Progenitor cell of endocrine pancreas (in vitro differentiated cells): ENCODE measurements at places on chromosomes 4 and X.
A peak's percentile ranks its signal among the peaks of the same experiment; 100 is the strongest.

DNA sequence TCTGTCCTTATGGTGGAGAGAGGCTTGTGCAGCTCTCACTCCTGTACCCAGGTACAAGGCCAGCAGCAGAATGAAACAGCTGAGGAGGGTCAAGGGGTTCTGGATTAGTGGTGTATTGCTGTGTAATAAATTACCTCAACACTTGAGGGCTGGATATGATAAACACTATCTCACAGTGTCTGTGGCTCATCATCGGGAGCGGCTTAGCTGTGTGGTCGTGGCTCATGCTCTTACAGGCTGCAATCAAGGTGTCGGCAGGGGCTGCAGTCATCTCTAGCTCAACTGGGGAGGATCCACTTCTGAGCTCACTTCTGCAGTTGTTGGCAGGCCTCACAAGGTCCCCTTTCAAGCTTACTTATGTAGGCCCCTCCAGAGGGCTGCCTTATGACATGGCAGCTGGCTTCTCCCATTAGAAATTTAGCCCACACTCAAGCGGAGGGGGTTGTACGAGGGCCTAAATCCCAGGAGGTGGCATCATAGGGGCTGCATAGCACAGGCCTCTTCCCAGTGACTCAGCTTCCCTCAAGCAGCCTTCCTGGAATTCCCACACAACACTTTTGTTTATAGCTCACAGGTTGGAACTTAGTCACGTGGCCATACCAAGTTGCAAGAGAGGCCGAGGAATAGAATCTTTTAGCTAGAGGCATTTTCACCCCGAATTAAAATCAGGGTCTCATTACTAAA lies 148.2 kb upstream of the RPS6KA3 start:
- no peak for DNase-seq

DNA sequence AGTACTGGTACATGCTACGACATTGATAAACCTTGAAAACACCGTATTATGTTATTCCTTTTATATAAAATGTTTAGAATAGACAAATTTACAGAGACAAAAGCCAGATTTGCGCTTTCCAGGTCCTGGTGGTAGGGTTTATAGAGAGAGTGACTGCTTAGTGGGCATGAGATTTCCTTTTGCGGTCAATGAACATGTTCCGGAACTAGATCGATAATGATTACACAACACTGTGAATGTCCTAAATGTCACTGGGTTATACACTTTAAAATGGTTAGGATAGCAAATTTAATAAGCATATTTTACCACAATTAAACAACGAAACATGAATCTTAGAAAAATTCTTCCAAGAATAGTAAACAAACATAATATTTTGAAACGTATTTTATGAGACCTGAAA lies 77.3 kb downstream of the MAGEA10 start:
- no peak for DNase-seq

DNA sequence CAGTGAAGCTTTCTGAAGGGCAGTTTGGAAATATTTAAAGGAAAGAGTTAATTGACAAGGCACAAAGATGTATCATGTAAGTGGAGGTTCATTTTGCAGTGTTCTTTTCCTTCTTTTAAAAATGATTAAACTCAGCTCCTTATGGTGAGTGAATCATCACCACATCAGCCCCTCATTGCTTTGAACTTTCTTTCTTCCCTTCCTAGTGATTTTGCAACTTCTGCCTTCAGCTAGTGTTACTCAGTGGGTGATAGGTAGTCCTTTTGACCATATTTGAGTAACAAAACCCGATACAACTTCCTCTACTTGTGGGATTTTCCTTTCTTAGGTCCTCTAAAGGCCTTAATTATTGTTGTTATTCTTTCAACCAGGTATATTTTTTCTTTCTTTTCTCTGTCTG lies 8.2 kb downstream of the ZCCHC4 start:
- no peak for DNase-seq

DNA sequence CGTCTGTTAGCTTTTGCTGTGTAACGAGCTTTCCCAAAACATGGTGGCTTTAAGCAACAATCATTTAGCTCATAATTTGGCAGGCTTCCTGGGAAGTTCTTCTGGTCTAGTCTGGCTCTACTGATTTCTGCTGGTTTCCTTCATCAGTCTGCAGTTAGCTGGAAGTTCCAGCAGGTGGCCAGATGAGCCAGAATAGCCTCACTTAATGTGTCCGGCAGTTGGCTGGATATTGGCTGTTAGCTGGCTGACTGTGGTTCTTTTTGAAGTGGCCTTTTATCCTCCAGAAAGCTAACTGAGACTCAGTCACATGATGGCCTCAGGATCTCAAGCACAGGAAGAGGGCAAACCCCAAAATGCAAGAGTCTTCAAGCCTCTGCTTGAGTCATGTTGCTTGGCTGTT lies 34.9 kb downstream of the FTHL17 start:
- DNase-seq, result no peak

DNA sequence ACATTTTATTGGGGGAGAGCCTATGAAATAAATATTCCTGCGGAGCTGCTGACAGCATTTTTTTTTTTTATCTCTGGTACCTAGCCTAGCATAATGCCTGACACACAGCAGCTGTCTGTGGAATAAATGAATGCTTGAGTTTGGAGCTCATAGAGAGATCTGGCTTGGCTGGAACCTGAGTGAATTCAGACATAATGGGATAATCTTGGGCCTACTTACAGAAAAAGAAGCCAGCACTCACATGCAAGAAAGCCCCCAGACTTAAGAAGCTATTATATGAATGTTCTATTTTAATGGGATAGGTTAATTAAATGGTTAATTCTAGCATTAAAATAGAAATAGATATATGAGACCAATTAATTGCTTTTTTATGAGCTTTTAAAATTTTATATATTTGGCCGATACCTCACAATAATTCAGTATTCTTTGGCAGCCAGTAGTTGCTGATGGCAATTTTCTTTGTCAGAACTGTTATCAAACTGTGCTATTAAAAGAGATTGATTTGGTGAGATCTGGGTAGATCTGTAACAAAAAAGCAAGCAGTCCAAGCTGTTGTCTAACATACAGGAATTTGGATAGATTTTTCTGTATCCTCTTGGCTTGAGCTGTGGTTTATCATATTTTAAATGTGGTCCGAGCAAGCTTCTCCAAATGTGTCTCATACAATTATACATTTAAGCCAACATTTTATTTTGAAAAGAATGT lies 654.2 kb downstream of the PCDH7 start:
- DNase-seq, result no peak

GRCh38 chrX:63058204-63058603 lies 292.9 kb downstream of the SPIN4 start:
- no peak for DNase-seq

GRCh38 chr4:106364282-106364681 lies 4.3 kb downstream of the GIMD1 start:
- DNase-seq, result no peak

DNA sequence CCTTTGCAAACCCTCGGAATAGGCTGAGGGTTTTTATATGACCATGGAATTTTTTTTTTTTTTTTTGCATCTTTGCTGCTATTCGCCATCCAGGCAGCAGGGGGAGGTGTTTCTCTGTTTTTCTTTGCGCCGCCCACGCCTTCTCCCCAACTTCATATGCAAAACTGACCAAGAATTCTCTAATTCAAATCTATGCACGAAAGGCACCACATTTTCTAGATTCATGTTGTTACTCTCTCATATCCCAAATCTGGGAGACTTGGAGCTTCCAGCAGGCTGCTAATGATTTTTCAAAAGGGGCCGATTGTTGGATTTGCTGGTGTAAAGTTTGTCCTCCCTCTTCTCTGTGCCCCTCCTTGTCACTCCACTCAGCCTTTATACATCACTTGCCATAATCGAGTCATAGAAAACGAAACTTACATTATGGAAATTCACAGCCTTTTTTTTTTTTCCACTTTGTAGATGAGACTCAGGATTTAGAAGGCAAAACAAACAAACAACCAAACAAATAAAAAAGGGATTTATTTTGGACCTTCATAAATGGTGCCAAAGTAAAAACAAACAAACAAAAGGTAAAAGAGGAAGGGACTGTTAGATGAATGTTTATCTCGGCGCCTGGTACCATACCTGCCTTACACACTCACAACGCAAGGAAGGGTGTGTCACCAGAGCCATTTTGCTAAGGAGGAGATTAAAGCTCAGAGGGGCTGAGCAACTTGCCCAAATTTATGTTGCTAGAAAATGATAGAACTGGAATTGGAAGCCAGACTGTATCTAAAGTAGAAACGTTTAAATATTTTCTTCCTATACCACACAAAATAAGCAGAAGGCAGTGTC lies 29.3 kb upstream of the BOD1L1 start:
- DNase-seq, result peak; percentile 19
